ENCODE measurements at places on chromosomes 4 and X.

DNA sequence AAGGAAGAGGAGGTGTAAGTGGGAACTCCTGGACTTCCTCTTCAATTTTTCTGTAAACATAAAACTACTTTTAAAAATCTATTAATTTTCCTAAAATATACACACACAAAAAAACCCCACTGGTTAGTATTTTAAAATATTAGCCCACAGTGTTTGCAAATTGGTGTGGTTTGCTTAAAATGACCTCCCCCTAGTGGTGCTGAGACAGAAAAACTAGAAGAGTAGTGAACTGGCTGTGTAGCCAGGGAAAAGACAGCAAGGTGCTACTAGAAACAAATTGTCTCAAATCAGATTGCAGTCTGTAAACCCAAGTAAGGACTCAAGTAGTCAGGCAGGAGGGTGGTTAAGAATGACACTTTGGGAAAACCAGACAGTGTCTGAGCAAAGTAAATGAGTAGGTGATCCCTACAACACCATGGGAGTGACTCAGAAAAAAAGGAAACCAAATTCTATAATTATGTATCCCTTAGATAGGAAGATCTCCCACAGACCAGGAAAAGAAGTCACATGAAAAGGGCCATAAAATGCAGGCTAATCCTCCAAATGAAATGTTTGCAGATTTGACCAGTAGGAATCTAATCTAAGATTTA, 26.0 kb downstream of the AMTN start:
- DNase-seq: no peak

DNA sequence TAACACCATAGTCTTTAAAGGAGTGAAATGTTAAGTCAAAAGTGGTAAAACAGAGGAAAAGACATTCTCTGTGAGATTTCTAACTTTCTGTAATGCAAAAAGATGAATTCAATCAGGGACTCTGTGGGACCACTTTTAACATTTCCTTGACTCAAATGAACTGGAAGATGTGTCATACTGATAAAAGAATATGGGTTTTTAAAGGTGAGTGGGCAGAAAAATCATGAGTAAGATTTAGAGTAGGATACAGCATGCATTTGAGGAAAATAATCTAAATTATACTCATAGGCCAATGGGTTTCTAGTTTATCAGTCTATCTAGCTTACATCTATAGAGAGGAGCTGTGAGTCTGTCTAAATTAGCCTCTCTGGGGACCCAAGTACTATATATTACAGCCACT, 11.0 kb upstream of the TEX13C start:
- no peak for DNase-seq

DNA sequence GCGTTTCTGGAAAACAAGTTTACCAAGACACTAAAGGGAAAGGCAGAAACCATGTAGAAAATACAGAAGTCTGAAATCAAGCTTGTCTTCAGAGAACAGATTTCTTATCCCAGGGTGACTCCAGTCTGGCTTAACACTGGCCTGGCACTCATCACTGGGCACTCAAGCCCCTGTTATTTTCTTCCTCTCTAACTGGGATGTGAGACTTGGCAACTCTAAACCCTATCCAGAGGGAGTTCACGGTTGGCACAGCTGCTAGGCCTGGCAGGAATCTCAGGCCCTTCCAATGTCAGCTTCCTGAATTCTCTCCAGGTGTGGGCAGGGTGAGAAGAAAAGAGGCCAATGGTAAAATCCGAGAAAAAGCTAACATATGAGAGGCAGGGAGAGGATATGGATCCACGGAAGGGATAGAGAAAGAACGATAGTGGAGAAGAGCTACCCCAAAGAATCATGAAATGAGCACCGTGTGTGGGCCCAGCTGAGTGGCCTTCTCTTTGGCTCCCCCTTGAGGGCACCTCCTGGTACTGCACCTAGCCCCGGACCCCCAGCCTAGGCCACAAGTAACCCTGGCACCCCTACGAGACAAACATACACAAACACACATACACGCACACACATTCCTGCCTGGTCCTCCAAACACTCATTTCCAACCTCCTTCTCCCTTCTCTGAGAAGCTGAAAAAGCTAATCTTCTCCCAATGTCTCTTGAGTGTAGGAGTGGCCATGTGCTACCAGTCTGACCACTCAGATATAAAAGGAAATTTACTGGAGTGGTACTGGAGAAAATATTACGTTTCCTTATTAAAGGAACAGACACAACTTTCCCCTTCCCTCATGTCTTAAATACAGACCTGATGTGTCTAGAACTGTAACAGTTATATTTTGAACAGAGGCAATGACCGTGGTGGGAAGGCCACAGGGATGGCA, 16.6 kb upstream of the PTCHD1 start:
- DNase-seq: no peak

GRCh38 chr4:139184129-139184528, 7.1 kb upstream of the ELF2 start:
- DNase-seq: no peak
